NCI-H2171 (cell line): ENCODE measurements at places on chromosomes 2 and 18.
A peak's percentile ranks its signal among the peaks of the same experiment; 100 is the strongest.

- no peak for DNase-seq
Observed at GRCh38 chr2:238831177-238831576, 16.7 kb upstream of the TWIST2 start.

GRCh38 chr2:230984393-230985220, 11.3 kb upstream of the SPATA3 start:
- DNase-seq = no peak

DNA sequence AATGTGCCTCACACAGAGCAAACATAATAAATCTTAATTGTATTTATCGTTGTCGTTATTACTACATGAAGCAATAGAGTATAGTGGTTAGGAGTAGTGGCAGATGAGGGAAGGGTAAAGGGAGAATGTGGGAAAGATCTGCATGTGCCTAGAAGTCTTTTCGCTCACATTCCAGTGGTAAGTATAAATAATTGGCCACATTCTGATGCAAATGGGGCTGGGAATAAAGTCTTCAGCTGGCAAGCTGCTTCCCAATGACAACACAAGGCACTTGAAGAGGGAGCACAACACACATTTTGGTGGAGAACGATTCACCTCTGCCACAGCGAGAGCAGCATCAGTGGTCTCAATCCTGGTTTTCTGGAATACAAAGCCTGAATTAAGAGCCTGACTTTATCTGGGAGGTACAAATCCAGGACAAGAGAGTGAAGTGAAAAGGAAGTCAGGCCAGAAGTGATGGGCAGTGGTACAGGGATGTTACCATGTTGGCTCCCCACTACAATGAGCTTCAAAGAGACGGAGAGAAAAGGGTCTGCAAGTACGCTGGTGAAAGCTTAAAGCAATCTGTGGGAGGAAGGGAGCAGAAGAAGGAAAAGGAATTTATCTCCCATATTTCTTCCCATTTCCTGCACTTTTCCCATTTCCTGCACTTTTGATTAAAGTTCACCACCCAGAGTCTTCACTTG, 112.3 kb downstream of the ARHGAP15 start:
- DNase-seq = no peak

GRCh38 chr2:202750763-202751427, 116.1 kb downstream of the FAM117B start:
- DNase-seq = no peak

DNA sequence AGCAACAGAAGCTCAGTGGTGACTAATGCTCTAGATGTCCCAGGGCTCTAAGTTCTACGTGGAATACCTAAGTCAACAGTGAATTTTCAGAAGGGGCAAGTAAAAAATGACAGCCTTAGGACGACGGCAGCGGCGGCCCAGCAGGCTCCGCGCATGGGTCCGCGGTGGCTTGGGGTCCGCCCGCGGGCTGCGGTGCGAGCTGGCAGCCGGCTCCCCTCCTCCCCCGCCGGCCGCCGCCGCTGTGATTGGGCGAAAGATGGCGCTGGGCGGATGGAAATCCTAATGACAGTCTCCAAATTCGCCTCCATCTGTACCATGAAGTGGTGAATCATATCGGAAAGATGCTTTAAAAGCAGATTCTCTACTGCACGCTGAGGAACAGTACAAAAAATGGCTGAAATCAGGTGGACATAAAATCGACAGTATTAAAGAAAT, 74.7 kb downstream of the HNRNPLL start:
- peak; percentile 70 for DNase-seq

DNA sequence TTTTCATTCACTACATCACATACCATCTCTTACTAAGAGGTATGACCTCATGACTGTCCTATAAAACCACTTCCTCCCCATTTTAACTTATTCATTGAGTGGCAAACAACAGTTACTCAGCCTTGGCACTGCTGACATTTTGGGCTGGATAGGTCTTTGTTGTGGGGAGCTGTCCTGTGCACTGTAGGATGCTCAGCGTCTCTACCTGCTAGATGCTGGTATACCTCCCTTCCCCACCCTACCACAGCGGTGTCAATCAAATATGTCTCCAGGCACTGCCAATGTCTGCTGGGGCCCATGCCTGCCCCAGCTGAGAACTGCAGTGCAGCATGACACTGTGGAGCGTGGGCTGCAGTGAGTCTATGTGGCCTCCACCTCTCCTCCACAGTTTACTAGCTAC, 76.3 kb upstream of the MGAT4A start:
- DNase-seq = no peak

DNA sequence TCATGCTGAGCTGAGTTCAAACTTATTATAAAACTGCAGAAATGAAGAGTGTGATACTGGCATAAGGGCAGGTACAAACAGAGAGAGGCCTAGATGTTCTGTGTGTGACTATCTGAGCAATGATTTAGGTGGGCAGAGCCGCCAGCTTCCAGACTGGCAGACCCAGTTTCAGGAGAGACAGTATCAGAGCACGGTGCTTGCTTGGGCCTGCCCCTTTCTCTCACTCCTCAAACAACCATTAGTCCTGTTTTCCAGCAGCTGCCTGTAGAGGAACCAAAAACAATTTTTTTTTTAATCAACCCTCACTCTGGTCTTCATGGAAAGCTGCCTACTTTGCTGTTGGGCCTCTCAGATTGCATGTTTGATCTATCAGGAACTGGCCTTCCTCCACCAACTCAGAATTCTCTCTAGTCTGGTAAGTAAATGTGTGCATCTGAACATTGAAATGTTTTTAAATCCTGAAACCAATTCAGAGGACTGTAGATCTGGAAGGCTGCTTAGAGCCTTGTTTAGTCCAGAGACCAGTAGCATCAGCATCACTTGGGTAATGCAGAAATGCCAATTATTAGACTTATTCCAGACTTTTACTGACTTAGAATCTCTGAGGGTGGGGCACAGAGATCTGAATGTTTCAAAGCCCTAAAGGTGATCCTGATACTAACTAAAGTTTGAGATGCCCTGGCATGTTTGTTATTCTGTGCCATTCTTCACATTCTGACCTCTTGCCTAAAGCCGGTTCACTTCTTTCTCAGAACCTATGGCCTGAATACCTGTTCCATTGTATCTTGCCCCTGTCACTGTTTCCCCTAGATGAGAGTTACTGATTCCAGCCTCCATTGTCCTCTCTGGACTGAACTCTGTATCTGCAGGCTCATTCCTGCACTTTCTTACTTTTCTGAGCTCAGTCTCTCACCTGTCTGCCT, 24.8 kb upstream of the CRIM1 start:
- no peak for DNase-seq

DNA sequence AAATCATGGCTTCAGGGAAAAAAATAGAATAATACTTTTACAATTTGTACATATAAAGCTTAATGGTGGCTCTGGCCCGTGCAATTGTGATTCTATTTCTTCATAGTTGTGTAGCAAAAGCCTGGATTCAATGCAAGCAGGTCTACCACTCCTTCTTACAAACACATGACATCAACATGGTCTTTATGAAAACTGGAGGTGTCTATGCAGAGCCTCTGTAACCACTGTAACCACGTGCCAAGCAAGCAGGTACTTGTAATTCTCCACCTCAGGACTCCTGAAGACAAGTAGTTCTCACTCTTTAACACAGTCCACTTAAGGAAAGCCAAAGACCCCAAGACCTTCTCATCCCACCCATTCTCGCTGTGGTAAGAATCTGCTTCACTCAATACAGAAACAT, 62.6 kb downstream of the METTL4 start:
- no peak for DNase-seq

DNA sequence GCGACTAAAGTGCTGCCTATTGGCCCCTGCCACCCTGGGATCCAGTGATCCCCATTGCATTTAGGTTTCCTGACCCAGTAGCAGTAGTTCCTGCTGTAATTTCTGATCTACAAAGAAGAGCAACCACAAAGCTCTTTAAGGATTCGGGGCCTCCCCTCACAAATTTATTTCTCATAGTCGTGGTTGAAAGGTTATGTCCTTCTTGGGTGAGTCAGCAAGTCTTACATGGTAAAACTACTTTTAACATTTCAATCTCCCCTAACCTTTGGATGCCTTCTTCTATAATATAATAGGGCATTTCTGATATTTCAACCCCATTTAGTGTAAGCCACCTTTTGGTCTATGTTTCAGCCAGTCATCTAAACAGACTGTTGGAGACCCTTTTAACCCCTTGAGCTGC, 14.9 kb downstream of the PIKFYVE start:
- no peak for DNase-seq

GRCh38 chr2:152343426-152343825, 8.5 kb downstream of the FMNL2 start:
- no peak for DNase-seq

GRCh38 chr2:212213191-212213590, 325.4 kb downstream of the ERBB4 start:
- no peak for DNase-seq

GRCh38 chr2:189285349-189285748, 105.8 kb upstream of the COL5A2 start:
- DNase-seq = no peak

DNA sequence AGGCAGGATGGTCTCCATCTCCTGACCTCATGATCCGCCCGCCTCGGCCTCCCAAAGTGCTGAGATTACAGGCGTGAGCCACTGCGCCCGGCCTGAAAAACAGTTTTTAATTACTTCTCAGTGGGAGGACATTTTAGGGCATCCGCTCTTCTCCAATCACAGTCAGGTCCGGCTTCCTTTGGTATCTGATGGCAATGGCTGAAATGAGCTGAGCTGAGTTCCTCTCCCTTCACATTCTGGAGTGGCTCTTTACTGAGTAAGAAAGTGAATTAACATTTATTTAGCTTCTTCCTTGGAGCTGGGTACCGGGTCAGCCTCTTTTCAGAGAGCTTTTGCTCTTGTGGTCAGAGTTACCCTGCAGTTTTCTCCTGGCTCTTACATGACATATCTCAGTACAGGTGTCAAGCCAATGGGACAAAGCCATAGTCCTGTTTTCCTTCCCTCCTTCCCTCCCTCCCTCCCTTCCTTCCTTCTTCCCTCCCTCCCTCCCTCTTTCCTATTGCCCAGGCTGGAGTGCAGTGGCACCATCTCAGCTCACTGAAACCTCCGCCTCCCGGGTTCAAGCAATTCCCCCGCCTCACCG, 1.1 kb upstream of the TTC27 start:
- no peak for DNase-seq

DNA sequence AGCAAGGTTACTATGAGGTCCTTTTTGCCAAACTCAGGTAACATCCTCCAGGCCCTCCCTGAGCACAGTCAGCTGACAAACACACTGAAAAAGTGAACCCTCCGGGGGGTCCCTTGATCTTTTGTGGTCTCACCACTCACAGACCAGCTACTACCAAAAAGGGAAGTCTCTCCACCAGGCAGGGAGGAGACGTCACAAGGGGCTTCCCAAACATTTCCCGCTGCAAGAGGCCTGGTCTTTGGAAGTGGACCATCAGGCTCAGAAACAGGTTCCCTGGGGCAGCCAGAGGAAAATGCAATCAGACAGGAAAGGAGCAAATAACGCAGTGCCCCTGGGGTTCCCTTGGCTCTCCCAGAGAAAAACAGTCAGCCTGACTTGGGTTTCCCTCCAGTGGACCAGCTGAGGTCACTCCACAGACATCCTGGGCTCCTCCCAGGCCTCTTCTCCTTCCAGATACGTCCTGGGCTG, 38.7 kb upstream of the POMC start:
- DNase-seq = no peak

- no peak for DNase-seq
Observed at GRCh38 chr2:50335433-50335832, 696.5 kb downstream of the NRXN1 start.

GRCh38 chr2:170929686-170930050, 615 bp downstream of the GORASP2 start:
- peak; percentile 7 for DNase-seq

GRCh38 chr2:60490441-60490840, 63.0 kb downstream of the BCL11A start:
- no peak for DNase-seq

- DNase-seq = peak; percentile 67
Observed at GRCh38 chr2:159617646-159618045, 1.3 kb upstream of the BAZ2B start.

GRCh38 chr2:172233987-172234715, 131.5 kb upstream of the DLX2 start:
- no peak for DNase-seq

GRCh38 chr2:99961196-99961913, 181.0 kb downstream of the AFF3 start:
- DNase-seq = no peak

DNA sequence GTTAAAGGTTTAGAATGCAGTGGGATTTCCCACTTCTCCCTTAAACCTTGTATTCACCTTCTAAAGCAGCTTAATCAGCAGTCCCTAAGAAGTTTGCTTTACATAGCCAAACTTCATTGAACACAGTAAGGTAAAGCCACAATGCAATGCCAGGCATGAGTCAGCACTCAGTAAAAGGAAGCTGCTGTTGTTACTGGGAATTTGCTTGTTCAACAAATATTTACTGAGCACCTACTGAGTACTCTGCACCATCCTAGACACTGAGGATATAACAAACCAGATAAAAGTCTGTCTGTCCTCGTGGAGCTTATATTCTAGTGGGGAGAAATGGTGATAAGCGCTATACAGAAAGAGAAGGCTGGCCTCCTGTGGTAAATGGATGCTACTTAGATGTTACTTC, 162.7 kb downstream of the PKP4 start:
- no peak for DNase-seq

DNA sequence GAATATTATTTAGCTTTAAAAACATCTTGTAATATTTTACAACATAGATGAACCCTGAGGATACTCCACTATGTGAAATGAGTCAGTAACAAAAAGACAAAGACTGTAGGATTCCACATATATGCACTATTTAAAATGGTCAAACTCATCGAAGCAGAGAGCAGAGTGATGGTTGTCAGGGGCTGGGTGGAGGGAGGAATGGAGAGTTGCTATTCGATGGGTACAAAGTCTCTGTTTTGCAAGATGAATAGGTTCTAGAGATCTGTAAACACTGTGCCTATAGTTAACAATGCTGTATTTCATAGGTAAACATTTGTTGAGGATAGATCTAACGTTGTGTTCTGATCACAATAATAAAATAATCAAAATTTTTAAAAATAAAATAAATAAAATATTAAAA, 1675.9 kb upstream of the CELF4 start:
- no peak for DNase-seq

DNA sequence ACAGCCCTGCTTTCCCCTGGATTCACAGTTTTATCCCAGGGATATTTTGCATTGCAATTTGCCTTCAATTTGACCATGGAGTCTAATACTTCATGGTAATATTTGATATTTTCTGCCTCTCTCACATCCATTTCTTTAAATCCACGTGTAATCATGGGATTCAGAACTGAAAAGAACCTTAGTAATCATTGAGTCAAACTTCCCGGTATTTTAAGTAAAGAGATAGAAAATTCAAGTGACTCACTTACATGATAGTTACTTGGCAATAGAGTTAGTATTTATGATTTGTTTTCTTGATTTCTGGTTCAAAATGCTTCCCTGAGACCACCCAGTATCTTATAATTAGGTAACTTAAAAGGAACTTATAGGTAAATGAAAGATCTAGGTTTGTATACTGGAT, 33.7 kb upstream of the CDC42EP3 start:
- no peak for DNase-seq

- DNase-seq = no peak
Observed at GRCh38 chr2:110219496-110220189, 7.3 kb upstream of the MTLN start.
